ENCODE measurements at places on chromosomes 11 and 22.

GRCh38 chr11:113197446-113197845 is 116.9 kb upstream of the TTC12 start:
- no peak overlapping the region for H3K27ac ChIP-seq
- no peaks in the 10 kb centered on the region for H3K27me3 ChIP-seq
- no peaks in the 10 kb centered on the region for H3K36me3 ChIP-seq
- no peak for DNase-seq
- H3K4me1 ChIP-seq: no peaks in the 10 kb centered on the region

GRCh38 chr11:108870373-108871020 is 205.6 kb downstream of the DDX10 start:
- no peaks in the 10 kb centered on the region for H3K36me3 ChIP-seq
- DNase-seq: no peak
- H3K27me3 ChIP-seq: no peaks in the 10 kb centered on the region
- no peak overlapping the region for H3K4me3 ChIP-seq
- no peaks in the 10 kb centered on the region for H3K4me1 ChIP-seq

DNA sequence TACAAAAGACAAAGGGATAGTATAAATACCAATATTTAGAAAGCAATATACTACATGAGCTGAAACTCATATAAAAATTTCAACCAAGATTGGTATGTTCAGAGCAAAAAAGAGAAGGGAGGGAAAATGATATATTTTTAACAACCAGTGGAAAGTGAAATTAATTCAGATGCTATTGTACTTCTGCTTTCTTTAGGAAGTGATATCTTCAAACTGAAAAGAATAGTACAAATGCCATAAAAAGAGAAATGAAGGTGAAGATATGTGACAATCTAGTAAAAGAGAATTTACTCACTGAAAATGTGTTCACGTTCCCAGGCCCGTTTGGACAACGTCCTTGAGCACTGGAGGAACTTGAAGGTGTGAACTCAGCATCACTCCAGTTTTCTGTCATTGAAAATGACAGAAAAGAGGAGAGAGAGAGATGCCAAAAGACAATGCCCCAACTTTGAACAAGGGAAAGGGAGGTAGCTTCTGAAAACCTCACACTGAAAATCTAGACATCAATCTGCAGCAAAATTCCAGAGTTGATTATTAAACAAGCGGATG is 47.5 kb downstream of the SC5D start:
- no peak overlapping the region for H3K4me3 ChIP-seq
- no peaks in the 10 kb centered on the region for H3K27me3 ChIP-seq
- no peak overlapping the region for H3K27ac ChIP-seq
- H3K36me3 ChIP-seq: no peaks in the 10 kb centered on the region

DNA sequence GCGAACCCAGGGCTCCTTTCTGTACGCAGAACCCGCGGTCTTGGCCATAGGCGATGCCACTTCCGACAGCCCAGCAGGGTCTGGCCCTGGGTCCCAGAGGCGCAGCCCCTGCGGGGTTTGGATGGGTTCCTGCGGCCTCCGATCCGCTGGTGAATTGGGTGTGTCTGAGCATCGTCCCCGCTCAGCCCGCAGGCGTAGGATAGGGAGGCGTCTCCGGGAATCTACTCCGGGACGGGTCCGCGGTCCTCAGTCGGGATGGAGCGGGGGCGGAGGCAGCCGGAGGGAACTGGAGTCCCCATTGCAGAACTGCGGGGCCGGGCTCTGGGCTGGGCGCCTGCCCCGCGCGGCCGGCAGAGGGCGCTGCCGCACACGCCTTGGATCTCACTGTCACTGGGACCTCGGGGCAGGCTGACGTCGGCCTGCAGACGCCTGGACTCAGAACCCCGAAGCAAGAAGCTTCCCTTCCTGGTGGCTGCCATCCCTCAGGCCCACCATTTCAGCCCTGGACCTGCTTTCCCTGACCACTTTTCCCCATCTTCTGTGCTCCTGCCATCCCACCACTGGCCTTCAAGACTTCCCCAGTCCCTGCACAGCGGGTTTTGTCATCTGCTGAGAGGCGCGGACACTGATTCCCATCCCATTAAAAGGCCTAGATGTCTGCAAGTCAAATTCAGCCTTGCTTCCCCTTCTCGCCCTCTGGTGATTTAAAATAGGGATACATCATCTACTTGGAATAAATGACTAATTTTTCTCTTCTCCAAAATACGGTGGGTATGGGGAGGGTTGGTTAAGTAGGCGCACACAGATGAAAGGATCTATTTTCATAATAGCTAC is 38.3 kb upstream of the CREB3L1 start:
- peak; percentile 75 for DNase-seq
- peaks cover 23% of the 10 kb centered on the region for H3K27me3 ChIP-seq
- H3K4me1 ChIP-seq: peaks cover 37% of the 10 kb centered on the region
- H3K36me3 ChIP-seq: no peaks in the 10 kb centered on the region
- H3K27ac ChIP-seq: no peak overlapping the region
- peak overlapping the region; percentile 26 for H3K4me3 ChIP-seq

GRCh38 chr11:114088836-114089235 is 29.3 kb downstream of the ZBTB16 start:
- no peaks in the 10 kb centered on the region for H3K4me1 ChIP-seq
- no peaks in the 10 kb centered on the region for H3K27me3 ChIP-seq
- no peak overlapping the region for H3K4me3 ChIP-seq
- no peak for DNase-seq

DNA sequence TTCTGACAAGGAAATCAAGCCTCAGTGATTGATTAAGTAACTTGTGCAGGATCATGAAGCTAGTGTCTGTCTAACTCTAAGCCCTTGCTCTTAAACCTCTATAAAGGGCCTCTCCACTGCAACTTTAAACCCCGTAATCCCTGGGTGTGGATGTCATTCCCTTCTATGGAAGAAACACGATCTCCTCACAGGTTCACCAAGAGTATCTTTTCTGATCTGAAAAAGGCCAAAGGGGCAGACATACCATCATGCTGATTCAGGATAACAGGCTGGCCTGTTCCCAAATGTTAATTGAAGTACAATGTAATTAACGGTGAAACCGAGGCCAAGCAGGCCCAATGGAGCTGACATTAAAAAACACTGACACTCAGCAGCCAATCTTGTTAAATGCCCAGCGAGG is 17.1 kb downstream of the TTC12 start:
- H3K27me3 ChIP-seq: no peaks in the 10 kb centered on the region
- no peak overlapping the region for H3K27ac ChIP-seq
- no peak for DNase-seq
- H3K4me3 ChIP-seq: no peak overlapping the region
- peaks cover 92% of the 10 kb centered on the region for H3K36me3 ChIP-seq
- no peaks in the 10 kb centered on the region for H3K4me1 ChIP-seq

DNA sequence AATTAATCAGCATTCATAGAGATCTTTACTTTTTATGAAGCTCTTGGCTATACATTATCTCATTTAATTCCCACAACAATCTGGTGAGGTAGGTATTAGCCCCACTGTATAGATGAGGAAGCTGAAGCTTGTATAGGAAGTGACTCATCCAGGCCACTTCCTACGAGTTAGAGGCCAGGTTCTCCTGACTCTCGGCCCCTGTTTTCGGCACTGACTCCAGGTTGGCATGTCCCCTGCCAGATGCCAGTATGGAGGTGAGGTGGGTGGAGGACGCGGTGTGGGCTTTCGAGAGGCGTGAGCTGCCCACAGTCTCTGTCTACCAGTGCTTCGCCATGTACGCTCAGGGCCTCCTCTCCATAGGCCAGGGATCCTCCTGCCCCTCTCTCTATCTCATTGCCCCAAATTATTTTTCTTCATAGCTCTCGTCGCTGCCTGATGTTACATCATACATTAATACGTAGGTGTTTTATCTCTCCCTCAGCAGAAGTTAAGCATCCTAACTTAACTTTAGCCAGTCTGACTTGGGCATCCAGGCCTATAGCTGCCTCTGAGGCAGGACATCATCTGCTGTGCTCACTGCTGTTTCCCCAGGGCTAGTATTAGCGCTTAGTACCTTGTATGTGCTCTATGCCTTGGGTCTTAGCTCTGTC is 9.0 kb downstream of the DGAT2 start:
- DNase-seq: peak; percentile 37
- H3K4me3 ChIP-seq: no peak overlapping the region
- H3K27me3 ChIP-seq: no peaks in the 10 kb centered on the region
- peaks cover 10% of the 10 kb centered on the region for H3K4me1 ChIP-seq
- no peak overlapping the region for H3K27ac ChIP-seq

DNA sequence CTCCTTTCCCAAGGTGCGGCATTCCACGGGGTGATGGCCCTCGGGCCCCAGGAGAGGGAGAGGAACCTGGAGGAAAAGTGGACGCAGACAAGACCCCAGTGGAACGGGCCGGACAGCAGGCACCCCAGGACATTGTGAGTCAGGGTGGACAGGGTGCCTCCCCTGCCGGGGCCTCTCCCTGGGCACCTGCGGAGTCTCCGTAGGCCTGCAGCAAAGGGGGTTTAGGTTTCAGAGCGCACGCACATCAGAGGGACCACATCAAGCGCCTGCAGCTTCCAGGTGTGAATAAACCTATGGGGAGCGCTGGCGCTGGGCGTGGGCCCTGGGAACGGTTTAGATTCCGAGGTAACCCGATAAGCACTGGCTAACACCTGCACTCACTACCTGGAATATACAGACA is 22.7 kb upstream of the FGF19 start:
- no peaks in the 10 kb centered on the region for H3K4me1 ChIP-seq
- no peak overlapping the region for H3K4me3 ChIP-seq
- no peak overlapping the region for H3K27ac ChIP-seq

- H3K4me1 ChIP-seq: no peaks in the 10 kb centered on the region
- H3K27me3 ChIP-seq: no peaks in the 10 kb centered on the region
- no peak overlapping the region for H3K4me3 ChIP-seq
- no peaks in the 10 kb centered on the region for H3K36me3 ChIP-seq
- no peak overlapping the region for H3K27ac ChIP-seq
Measured at GRCh38 chr11:46133119-46133518, 11.9 kb upstream of the PHF21A start.

GRCh38 chr11:37907436-37908218 is 1309.6 kb upstream of the RAG2 start:
- H3K4me1 ChIP-seq: no peaks in the 10 kb centered on the region
- H3K27ac ChIP-seq: no peak overlapping the region
- H3K27me3 ChIP-seq: no peaks in the 10 kb centered on the region
- DNase-seq: no peak
- H3K36me3 ChIP-seq: no peaks in the 10 kb centered on the region

GRCh38 chr11:63610604-63611394 is 3.4 kb downstream of the PLAAT3 start:
- no peak overlapping the region for H3K4me3 ChIP-seq
- no peak overlapping the region for H3K27ac ChIP-seq
- no peak for DNase-seq
- H3K36me3 ChIP-seq: no peaks in the 10 kb centered on the region

DNA sequence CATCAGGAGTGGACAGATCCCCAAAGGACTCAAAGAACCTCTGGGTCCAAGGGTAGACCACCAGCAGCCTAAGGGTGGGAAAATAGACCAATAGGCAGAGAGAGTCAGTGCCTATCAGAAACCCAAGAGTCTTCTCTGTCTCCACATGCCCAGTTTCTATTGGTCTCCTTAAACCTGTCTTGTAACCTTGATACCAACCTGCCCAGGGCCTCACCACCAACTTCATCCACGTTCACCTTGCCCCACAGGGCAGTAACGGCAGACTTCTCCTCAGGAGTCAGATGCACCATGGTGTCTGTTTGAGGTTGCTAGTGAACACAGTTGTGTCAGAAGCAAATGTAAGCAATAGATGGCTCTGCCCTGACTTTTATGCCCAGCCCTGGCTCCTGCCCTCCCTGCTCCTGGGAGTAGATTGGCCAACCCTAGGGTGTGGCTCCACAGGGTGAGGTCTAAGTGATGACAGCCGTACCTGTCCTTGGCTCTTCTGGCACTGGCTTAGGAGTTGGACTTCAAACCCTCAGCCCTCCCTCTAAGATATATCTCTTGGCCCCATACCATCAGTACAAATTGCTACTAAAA is at the start of gene HBB:
Gene HBB, minus strand, starts transcription at position 340 of the 579 bp plus-strand sequence. Its CDS starts 50 bp downstream, at position 290.
- no peak for DNase-seq
- no peak within 1 kb of the TSS for H3K27ac ChIP-seq
- H3K36me3 ChIP-seq: peaks cover 14% of the 10 kb centered on the region

GRCh38 chr11:37967635-37968034 is 1369.6 kb upstream of the RAG2 start:
- H3K36me3 ChIP-seq: no peaks in the 10 kb centered on the region
- no peak for DNase-seq
- H3K4me1 ChIP-seq: no peaks in the 10 kb centered on the region
- no peak overlapping the region for H3K27ac ChIP-seq

- H3K27ac ChIP-seq: no peak overlapping the region
- no peaks in the 10 kb centered on the region for H3K4me1 ChIP-seq
- no peak overlapping the region for H3K4me3 ChIP-seq
- H3K36me3 ChIP-seq: no peaks in the 10 kb centered on the region
- DNase-seq: peak; percentile 12
Measured at GRCh38 chr11:133834682-133835592, 10.4 kb downstream of the SPATA19 start.

DNA sequence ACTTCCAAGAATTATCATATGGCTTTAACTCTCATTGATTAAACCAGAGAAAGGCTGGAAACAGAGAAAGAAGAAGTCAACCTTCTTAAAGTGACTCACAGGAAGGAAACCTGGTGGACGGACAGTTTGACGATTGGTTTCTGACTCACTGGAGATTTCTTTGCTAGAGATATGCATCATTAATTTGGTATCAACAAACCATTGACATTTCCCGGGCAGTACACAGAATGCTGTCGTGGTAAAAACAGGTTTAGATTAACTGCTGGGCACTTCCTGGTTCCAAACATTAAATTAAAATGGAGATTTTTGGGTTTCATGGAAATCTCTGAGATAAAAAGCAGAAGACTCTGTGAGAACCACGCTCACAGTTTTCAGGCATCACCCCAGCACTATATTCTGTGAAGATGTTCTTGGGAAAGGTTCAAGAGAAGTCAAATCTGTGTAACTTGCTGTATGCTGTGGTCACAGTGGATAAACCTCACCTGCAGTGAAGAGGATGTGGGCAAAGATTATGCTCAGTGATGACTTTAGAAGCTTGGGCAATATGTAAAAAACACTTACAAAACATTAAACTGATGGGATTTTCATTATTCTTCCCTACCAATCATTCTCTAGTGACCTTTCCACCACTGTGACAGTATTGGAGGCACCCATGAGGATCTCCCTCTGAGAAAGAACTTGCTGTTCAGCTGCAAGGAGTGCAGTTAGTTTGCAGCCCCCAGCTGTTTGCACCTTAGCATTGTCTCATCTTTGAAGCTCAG is 61.1 kb upstream of the CD44 start:
- H3K4me1 ChIP-seq: peaks cover 68% of the 10 kb centered on the region
- H3K4me3 ChIP-seq: peak overlapping the region; percentile 80
- H3K27ac ChIP-seq: peak overlapping the region; percentile 83
- no peaks in the 10 kb centered on the region for H3K27me3 ChIP-seq

- no peak overlapping the region for H3K4me3 ChIP-seq
- peaks cover 35% of the 10 kb centered on the region for H3K4me1 ChIP-seq
- DNase-seq: peak; percentile 59
Measured at GRCh38 chr11:85827748-85828639, 17.1 kb upstream of the SYTL2 start.

DNA sequence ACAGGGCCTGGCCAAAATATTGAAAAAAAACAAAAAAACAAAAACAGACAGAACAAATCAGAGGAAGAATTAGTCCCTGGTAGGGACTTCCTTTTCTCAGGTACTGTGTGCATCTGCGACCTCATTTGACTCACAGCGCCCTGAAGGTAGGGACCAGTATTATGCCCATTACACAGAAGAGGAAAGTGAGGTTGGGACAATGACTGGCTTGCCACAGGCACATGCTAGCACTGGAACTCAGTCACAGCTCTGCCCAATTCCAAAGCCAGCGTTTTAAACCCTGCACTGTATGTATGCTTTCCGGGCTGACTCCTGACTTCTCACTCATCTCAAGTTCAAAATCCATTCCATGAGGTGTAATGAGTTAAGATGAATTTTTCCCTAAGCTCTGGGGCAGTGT is 3.3 kb downstream of the SEC14L4 start:
- H3K4me3 ChIP-seq: no peak overlapping the region
- H3K27ac ChIP-seq: no peak overlapping the region
- H3K36me3 ChIP-seq: no peaks in the 10 kb centered on the region
- H3K4me1 ChIP-seq: no peaks in the 10 kb centered on the region
- H3K27me3 ChIP-seq: peaks cover 7% of the 10 kb centered on the region

Data from CD4-positive, CD25-positive, alpha-beta regulatory T cell (primary cell).